ENCODE measurements at places on chromosomes 1 and 21.
A peak's percentile ranks its signal among the peaks of the same experiment; 100 is the strongest.

- no peak for DNase-seq
Measured at GRCh38 chr1:166915941-166916340, 39.9 kb upstream of the TADA1 start.

- no peak for DNase-seq
Measured at GRCh38 chr1:32508761-32509160, 30.5 kb upstream of the ZBTB8A start.

DNA sequence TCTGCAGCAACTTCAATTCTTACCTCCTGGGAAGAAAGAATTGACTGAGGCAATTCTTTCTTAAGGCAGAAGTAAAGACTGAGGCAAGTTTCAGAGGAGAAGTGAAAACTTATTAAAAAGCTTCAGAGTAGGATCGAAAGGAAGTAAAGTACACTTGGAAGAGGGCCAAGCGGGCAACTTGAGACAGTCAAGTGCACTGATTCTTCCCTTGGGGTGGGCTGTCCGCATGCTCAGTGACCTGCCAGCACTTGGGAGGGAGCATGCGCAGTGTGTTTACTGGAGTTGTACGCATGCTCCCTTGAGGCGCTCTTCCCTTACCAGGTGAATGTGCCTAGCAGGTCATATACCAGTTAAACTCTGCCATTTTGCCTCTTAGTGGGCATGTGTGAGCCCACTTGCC is 55.3 kb upstream of the NBPF3 start:
- DNase-seq, result no peak

DNA sequence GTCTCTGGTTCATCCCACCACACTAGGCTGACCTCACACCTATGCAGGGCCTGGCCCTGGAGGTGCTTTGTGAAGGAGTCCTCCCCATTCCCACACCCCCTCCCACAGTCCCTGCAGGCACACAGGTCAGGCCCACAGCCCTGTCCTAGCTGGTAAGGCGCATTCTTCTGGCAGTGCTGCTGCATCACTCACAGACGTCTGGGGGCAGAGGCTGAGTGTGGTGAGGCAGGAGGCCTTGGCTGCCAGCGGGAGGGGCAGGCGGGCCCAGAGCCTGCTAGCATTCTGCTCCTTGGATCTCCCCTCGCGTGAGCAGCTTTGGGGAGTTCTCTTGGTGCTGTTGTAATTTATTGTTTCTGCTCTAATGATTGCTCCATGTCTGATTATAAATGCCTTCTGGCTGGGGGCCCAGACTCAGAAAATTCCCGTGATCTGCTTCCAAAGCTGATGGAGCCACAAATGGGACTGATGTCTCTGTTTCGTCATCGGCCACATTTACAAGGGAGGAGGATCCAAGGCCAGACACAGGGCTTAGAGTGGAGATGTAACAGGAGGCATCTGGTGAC is 62.9 kb downstream of the TRABD2B start:
- DNase-seq, result no peak

DNA sequence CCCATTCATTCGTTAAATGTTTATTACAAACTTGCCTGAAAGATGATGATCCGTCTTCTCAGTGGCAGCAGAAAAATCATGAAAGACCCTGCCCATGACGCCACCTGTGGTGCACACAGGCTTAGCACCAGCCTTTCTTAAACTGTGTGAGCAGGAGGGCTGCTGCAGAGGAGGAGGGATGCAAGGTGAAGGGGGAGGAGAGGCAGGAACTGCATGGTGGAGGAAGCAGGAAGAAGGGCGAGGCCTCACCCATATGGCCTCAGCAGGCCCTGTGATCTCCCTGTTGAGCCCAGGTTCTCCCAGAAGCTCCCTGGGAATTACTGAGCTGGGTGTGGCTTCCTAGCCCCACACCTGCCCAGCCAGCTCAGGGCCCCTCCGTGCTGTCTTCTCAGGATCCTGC is 25.0 kb upstream of the RD3 start:
- DNase-seq, result no peak

DNA sequence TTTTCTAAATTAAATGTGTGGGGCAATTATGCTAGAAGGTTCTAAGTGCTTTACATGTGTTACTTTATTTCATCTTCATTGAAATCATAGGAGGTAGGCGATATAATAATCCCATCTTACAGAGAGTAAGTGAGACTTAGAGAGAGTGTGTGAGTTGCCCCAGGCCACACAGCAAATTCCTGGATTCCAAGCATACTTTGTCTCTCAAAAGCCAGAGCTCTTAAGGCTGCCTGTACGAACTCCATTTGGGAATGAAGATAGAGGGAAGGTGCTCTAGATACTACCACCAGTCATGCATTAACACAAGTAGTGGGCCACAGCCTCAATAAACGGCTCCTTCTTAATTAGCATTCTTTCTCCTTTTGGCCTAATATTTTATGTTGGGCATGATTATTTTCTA is 170.1 kb downstream of the SIPA1L2 start:
- no peak for DNase-seq

- DNase-seq, result no peak
Measured at GRCh38 chr1:88504601-88505000, 179.5 kb upstream of the PKN2 start.

DNA sequence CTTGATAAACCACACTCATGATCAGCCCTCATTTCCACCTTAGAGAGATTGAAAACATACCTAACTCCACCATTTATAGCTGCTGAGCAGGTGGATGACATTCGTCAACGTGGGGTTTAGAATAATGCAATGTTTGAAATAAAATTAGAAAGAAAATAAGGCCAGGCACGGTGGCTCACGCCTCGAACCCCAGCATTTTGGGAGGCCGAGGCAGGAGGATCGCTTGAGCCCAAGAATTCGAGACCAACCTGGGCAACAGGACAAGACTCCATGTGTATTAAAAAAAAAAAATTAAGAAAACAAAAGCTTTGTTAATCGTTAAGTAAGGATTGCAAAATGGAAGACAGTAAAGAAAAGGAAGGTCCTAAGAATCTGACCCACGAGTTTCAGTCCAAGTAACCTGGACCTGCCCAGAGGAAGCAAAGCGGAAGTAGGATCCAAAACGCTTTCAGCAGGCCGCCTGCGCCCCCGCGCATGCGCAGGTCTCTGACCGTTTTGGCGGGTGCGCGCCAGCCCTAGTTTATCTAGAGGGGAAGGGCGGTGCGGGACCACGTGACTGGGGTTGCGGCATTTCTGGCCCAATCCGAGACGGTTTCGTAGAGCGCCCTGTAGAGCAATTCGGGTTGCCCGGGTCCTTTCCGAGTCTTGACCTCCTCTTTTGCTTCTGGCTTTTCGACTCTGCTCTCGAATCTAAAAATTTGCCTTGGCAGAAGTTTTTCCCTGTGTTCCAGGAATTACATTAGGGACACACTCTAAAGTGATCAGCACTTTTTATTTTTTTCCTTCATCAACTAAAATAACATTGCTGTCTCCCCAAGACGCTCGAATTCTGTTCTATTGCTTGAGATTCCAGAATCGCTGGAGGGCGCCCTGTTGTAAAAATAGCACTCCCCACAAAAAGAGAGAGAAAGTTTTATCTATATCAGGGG is 22.5 kb downstream of the ANP32E start:
- peak; percentile 75 for DNase-seq

DNA sequence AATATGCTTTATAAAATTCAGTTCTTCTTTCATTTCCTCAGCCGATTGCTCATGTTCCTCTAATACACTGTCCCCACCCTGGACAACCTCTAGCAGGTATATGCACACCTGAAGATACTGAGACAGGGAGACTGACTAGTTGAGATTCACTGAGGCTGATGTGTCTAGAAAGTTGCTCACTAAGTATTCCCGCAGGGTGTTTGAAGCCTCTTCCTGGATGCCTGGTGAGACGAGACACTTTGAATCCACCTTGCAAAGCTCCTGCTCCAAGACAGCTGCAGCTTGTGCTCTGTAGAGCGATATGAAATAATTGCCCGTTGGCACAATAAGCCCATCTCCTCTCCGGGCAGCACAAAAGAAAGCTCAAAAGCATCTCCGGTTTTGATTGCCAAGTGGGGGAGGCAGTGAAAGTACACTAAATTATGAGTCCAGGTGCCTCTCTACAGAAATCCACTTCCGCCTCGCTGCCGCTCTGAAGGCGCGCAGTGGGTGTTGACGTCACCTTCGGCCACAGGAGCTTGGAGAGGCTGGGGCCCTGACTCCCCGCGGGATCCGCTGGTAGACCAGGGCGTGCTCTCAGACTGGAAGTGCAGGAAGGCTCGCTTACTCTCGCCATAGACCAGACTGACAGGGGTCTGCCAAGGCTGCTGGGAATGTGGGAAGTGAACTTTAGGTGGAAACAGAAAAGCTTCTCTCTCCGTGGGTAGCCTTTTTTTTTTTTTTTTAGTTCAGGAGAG is 46.3 kb downstream of the GPA33 start:
- no peak for DNase-seq

GRCh38 chr1:48908606-48909005 is 131.9 kb upstream of the BEND5 start:
- DNase-seq, result no peak

- DNase-seq, result no peak
Measured at GRCh38 chr1:44713321-44713781, 17.6 kb downstream of the RNU5D-1 start.

- DNase-seq, result no peak
Measured at GRCh38 chr1:6086762-6087376, 41.2 kb downstream of the KCNAB2 start.

DNA sequence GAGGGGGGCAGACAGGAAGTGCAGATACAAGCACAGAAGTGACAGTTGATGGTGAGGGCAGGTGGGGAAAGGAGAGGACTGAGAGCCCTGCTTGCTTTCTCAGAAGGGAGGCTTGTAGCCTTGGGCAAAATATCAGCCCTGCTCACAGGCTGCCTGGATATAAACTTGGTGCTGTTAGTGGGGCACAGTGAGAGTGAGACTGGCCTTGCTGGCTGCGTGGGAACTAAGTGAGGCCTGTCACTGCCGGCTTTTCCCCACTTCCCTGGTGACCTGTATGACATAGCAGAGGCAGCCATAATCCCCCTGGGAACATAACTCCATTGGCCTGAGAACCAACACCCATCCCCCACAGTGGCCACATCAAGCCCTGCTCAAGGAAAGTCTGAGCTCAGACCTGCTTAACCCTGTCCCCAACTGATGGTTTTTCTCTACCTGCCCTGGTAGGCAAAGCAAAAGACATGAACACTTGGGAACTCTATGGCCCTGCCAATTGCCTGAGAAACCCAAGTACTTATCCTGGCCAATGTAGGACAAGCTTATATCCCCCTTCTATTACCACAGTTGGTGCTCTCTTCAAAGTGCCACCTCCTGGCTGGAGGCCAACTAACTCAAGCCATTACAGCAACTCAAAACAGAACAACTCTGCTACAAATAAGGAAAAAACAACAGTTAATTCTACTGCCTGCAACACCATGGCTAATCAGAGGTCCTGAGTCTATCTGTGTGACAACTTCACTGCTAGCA is 472.7 kb downstream of the PLPP3 start:
- no peak for DNase-seq

DNA sequence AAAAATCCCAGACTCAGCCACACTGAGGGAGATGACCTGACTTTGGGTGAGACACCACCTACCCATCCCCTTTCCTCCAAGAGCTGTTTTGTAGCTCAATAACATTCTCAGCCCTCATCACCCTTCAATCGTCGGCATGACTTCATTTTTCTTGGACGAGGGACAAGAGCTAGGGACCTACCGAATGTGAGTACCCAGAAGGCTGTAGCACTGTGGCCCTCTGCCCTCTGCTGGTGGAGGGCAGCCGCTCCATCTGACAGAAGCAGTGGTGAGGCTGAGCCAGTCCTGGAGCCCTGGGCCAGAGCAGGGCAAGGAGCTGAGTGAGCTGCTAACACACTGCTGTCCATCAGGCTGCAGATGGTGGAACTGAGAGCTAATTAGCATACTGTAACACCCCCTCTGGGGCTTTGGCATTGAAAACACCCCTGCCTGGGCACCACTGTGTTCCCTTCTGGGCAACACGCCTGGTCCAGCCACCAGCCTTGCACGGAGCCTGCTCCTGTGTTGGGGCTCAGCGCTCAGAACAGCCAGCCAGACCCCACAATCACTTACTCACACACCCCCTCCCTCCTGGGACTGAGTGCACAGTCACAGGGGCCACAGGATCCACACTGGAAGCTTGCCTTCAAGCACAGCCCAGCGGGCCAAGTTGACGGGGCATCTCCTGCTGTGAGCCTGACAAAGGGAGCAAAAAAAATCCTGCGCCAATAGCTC is 18.3 kb upstream of the ALPL start:
- DNase-seq, result no peak

DNA sequence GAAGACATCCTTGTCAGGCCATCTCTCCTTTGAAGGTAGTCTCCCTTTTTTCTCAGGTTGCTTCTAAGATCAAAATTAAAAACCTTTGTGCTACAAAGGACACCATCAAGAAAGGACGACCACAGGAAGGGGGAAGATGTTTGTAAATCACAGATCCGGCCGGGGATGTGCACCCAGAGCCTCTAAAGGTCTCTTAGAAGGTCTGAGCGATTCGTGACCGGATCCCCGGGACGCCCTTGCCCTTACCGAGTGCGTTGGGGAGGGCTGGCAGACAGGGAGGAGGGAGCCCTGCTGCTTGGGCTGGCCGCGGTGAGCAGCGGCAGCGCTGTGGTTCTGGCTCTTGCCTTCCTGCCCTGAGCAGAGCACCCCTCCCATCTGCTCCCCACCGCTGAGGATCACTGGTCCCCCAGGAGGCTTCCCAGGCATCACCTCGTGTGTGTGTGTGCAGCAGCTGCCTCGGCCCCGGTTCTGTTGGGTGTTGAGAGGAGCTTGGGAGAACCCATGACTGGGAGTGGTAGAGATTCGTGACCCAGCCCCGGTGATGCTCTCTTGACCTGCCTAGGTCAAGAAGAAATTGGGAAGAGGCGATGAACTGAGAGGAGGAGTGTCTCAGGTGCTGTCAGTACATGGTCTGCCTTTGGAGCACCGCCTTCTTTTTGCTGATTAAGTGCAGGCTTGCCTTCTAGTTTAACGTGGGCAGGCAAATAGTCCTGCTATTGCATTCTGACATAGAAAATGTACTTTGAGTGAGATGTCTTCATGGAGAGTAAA is 34.5 kb downstream of the AGPAT3 start:
- DNase-seq, result no peak

- DNase-seq, result no peak
Measured at GRCh38 chr1:159071970-159072582, 4.5 kb downstream of the AIM2 start.

- no peak for DNase-seq
Measured at GRCh38 chr1:180003026-180003695, 48.6 kb downstream of the CEP350 start.

- no peak for DNase-seq
Measured at GRCh38 chr1:46017876-46018503, 114.4 kb downstream of the PIK3R3 start.

DNA sequence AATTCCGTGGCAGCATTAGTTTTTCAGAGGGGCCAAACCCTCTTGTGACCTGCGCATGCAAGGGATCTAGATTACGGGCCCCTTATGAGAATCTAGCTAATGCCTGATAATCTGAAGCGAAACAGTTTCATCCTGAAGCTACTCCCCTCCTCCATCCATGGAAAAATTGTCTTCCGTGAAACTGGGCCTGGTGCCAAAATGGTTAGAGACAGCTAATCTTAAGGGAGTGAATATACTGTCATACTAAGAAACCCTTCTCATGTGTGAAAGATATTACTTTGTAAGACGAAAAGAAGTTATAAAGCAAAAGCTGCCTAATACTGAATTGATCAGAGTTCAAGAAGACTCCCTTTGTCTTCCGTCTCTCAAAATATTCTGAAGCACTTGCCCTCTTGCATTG is 166.3 kb downstream of the DUSP10 start:
- DNase-seq, result no peak
